H7 (cell line): ENCODE measurements at places on chromosomes 13 and 19.
A peak's percentile ranks its signal among the peaks of the same experiment; 100 is the strongest.

GRCh38 chr19:9115307-9115813 is at the start of gene OR7G1:
TSS of gene OR7G1 (minus strand) at chr19:9115763. CDS start at chr19:9115763, 0 bp downstream.
- no peak for DNase-seq

- DNase-seq = no peak
Measured at GRCh38 chr19:18421371-18421959, 2.3 kb downstream of the SSBP4 start.

DNA sequence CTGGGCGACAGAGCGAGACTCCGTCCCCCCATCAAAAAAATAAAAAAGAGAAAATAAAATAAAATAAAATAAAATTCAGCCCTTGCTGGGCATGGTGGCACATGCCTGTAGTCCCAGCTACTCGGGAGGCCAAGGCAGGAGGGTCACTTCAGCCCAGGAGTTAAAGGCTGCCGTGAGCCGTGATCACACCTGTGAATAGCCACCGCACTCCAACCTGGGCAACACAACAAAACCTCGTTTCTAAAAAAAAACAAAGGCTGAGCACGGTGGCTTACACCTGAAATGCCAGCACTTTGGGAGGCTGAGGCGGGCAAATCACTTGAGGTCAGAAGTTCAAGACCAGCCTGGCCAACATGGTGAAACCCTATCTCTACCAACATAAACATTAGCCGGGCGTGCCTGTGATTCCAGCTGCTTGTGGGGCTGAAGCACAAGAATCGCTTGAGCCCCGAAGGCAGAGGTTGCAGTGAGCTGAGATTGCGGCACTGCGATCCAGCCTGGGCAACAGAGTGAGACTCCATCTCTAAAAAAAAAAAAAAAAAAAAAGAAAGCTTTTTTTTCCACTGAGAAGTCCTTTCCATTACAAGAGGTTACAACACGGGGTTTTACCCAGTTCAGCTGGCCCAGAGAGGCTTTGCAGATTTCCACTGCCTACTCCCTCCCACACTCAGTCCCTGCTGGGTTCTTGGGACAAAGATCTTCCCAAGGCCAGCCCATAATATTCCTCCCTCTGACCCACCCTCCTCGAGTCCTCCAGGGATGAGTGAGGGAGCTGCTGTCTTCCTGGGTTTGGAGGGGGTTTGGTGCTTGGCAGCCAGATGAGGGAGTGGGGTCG is 6.4 kb downstream of the ANGPTL4 start:
- peak; percentile 39 for DNase-seq

DNA sequence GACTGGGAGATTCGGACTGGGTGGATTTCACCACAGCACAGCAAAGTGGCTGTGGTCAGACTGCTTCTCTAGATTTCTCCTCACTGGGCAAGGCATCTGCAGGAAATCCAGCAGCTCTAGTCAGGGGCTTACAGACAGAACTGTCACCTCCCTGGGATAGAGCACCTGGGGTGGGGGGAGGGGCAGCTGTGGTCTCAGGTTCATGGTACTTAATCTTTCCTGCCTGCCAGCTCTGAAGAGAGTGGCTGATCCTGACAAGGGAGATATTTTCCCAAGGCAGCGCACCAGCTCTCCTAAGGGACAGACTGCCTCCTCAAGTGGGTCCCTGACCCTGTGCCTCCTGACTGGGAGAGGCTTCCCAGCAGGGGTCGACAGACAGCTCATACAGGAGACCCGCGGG is 212.8 kb upstream of the KLF12 start:
- DNase-seq = no peak

GRCh38 chr19:10695401-10696398 is 5.5 kb upstream of the QTRT1 start:
- DNase-seq = peak; percentile 98

- DNase-seq = no peak
Measured at GRCh38 chr19:12786952-12787351, 4.3 kb upstream of the JUNB start.

GRCh38 chr13:97761796-97762540 is 191.5 kb upstream of the IPO5 start:
- DNase-seq = no peak

- no peak for DNase-seq
Measured at GRCh38 chr19:58182577-58182988, 278 bp upstream of the ZNF274 start.

- DNase-seq = no peak
Measured at GRCh38 chr19:43634068-43634467, 5.6 kb downstream of the CADM4 start.

GRCh38 chr13:29980339-29980738 is 129.9 kb upstream of the UBL3 start:
- DNase-seq = no peak

- no peak for DNase-seq
Measured at GRCh38 chr13:35500144-35500543, 23.7 kb upstream of the MAB21L1 start.

- peak; percentile 73 for DNase-seq
Measured at GRCh38 chr19:377801-378581, 31.0 kb downstream of the C2CD4C start.

GRCh38 chr19:17996826-17997316 is 11.1 kb upstream of the ARRDC2 start:
- DNase-seq = peak; percentile 97

GRCh38 chr13:52711286-52711685 is 28.3 kb downstream of the CNMD start:
- peak; percentile 32 for DNase-seq

DNA sequence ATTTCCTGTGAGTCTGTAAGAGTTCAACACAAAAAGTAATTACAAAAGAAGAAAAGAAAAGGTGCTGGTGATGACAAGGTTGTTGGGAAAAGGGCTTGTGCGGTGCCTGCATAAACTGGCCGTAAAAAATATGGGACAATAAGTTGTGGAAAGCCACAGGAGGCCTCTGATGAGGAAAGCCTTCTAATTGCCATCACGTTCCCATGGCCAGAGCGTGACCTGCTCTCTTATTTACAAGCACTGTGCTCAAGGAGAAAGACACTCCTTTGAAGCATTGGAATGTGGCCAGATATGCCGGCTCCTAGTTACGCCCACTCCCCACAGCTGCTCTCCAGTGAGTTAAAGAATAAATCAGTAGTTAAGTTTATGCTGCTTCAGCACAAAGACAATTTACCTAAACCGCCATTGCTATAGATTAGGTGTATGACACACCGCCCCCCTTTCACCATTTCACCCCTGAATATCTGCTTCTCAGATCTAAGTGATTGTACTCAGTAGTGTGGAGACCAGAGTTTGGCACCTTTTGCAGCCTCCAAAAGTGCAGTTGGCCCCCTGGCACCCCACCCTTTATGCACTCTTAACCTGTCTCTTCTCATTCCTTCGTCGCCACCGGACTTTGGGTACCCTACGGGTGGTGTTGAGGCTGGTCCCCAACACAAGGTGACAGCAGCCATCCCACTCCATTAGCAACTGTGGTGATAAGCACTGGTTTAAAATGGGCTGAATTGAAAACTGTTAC is 8.1 kb upstream of the PGLYRP1 start:
- DNase-seq = no peak

- peak; percentile 97 for DNase-seq
Measured at GRCh38 chr19:33080761-33081681, at the start of gene GPATCH1. TSS of gene GPATCH1 (plus strand) at chr19:33081181. CDS start at chr19:33081194, 13 bp downstream.

GRCh38 chr13:39672378-39673132 is 17.1 kb downstream of the COG6 start:
- no peak for DNase-seq

GRCh38 chr19:11174336-11174735 is 18.8 kb upstream of the SPC24 start:
- DNase-seq = peak; percentile 35

GRCh38 chr13:103517066-103517767 is 451.0 kb upstream of the SLC10A2 start:
- DNase-seq = no peak

GRCh38 chr13:100409132-100409531 is 179.5 kb downstream of the GGACT start:
- no peak for DNase-seq

DNA sequence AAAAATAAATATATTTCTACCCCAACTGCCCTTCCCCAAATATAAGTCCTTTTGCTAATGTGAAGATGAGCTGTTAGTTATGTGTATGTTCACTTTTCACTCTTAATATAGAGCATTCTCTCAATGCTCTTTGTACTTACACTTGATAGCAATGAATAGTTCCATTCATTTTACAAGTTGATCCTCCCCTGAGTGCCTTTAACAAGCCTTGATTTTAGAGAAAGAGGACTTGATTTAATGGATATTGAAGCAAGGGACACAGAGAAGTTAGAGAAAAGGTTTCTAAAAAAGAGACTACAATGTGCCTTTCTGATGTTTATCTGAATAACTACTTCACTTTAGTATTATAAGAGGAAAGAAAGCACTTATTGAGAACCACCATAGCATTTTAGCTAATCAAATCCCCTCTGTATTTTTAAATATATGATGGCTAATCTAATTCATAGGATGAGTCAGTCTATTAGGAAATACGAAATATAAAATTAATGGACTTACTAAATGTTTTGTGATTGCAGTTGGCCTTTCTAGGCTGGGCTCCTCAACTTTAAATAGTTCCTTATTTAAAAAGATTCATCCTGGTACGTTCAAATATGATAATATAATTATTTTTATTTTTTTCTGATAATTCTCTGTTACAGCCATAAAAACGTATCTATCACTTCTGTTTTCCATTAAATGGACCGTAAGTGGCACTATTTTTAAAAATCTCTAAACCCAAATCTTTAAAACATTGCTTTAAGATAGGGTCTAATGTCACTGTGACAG is 1097.8 kb upstream of the SLC10A2 start:
- no peak for DNase-seq

GRCh38 chr13:98785405-98785804 is 32.9 kb upstream of the SLC15A1 start:
- no peak for DNase-seq

- peak; percentile 85 for DNase-seq
Measured at GRCh38 chr19:42563352-42564210, 31.1 kb downstream of the CEACAM8 start.

GRCh38 chr13:97072297-97072696 is 78.0 kb upstream of the OXGR1 start:
- DNase-seq = no peak

- DNase-seq = no peak
Measured at GRCh38 chr13:32150794-32151193, 119.2 kb downstream of the FRY start.

GRCh38 chr19:33316541-33317264 is 14.4 kb upstream of the CEBPA start:
- no peak for DNase-seq

DNA sequence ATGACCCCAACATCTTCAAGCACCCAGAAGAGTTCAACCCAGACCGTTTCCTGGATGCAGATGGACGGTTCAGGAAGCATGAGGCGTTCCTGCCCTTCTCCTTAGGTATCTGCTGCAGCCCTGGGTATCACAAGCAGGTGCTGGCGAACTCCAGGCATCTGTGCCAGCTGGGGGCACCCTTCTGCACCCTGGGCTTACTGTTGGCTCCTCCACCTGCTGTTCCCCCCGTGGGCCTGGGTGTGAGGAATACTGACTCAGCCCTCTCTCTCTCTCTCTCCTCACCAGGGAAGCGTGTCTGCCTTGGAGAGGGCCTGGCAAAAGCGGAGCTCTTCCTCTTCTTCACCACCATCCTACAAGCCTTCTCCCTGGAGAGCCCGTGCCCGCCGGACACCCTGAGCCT is 13.0 kb downstream of the CYP2S1 start:
- no peak for DNase-seq

DNA sequence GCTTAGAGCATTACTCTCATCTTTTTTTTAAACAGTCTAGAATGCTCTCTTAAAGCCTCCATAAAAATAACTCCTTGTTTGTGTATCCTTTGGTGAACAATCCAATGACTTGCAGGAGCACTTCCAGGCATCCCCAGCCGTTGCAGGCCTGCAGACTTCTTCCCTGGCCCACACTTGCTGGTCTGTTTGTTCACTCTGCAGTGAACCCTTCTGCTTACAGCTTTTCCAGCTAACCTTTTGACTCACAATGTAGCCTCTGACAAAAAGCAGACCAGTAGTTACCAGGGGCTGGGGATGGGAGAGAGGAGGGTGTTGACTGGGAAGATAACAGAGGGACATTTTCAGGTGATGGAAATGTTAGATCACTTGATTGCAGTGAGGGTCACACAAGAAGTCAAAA is 9.1 kb downstream of the GPR42 start:
- DNase-seq = no peak

DNA sequence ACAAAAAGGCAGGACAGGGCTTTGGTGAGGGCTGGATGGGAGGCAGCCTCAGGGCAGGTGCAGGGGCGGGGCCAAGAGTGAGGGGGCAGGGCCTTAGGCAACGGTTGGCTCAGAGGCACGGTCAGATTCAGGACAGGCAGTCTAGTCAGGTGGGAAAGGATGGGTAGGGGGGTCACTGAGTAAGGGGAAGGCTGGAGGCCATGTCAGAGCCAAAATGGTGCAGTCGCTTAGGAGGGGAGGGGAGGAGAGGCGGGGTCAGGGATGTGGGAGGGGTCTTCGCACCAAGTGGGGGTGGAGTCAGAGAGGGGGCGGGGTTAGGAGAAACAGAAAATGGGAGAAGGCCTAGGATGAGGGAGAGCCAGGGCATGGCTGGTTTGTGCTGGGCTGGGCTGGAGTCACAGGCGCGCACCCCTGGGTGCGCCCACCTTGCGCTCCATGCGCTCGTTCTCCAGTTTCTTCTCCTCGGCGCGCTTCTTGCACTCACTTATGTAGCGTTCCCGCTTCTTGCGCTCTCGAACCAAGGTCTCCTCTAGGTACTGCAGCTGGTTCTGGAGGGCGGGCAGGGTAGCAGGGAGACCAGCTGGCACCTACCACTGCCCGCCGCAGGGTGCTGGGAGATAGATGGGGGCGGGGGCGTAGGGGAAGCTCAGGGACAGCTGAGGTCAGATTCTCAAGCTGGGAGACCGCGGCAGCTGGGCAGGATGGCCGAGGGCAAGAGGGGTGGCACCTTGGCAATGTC is 6.8 kb upstream of the RGL3 start:
- DNase-seq = peak; percentile 89

DNA sequence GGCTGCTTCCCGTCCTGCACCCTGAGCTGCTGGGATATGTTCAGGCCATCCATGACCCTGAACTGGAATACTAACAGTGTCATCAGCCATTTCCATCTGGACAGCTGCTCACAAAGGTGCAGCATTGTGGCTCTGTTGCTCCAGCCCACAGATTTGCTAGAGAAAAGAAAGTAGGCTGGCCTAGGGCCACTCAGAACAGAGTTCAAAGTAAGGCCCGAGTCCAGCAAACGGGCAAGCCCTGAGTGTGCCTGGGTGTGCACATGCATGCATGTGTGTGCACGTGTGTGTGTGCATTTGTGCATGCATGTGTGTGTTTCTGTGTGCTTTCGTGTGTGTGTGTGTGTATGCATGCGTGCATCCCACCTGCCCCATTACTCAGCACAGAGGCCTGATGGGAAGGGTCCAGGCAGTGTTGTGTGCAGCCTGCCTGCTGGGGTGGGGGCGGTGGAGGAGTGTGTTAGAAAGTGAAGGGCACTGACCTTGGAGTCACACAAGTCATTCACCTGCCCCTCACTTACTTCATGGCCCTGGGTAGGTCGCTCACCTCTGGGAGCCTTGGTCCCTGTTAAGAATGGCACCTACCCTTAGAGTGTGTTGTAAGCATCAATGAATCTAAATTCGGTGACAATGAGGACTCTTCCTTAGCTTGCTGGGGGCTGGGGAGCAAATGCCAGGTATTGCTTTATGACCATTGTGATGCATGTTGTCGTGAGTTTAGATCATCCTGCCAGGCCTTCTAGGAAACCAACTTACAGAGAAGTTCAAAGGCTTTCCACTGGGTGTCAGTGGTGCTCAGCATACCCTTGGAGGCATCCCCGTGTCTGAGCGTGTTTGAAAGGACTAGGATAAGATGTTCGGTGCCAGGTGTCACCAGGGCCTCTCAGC is 53.2 kb downstream of the GPR12 start:
- DNase-seq = peak; percentile 86
